CD8-positive, alpha-beta memory T cell (primary cell): ENCODE measurements at places on chromosomes 3 and 15. TPM values are rescaled to one million over a fixed set of nuclear protein-coding genes. Genes with fewer than 3 reads are reported as not detected.

GRCh38 chr3:151901644-151902285, 28.3 kb downstream of the SUCNR1 start:
- DNase-seq = no peak

- no peak for DNase-seq
These were observed 312.9 kb downstream of the PDCD6IP start for GRCh38 chr3:34111361-34111760.

- DNase-seq = no peak
These were observed 76.6 kb downstream of the WWTR1 start for GRCh38 chr3:149581248-149581647.

- no peak for DNase-seq
These were observed 2.0 kb downstream of the LYSMD2 start for GRCh38 chr15:51735228-51736010.

- DNase-seq = no peak
These were observed 26.4 kb upstream of the LAMP3 start for GRCh38 chr3:183188895-183189462.

GRCh38 chr15:85832394-85832793, 37.7 kb upstream of the KLHL25 start:
- DNase-seq = no peak

DNA sequence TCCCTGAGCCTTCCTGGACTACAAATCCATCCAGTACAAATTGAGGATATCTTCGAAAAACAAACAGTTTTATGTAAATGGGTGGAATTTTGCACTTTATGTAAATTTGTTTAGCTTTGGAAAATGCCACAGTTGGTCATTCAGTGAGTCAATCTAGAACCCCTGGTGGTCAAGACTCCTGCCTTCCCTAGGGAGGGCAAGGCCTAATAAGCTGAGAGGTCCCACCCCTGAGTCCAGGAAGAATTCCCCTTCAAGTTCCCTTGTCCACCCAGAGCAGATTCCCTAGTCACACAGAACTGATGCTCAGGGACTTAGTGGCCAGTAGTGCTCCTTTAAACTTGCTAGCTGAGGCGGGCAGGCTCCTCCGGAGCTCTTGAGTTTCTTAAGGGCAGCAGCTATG, 6.1 kb upstream of the RUBCN start:
- DNase-seq = no peak

DNA sequence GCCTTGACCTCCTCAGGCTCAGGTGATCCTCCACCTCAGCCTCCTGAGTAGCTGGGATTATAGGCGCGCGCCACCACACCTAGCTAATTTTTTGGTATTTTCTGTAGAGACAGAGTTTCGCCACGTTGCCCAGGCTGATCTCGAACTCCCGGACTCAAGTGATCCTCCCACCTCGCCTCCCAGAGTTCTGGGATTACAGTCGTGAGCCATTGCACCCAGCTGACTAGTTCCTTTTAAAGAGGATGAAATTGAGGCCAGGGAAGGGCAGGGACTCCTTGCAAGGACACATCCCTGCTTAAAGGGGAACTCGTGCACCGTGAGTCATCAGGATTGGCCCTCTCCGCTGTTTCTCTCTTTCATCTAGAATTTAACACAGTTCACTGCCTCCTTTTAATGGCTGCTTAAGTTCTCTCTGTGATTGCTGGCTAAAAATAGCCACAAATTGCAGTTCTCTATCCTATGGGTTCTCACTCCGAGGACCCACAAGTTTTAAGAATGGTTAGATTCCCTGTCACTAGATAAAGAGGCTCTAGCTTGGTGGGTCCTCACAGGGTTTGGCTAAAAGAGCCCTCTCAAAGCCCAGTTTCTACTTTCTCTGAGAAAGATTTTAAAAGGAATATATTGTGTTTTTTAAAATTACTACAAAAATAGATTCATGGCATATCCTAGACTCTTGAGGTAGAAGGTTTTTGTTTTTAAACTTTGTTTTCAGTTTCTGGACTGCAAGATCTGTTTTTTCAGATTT, 1.4 kb downstream of the CRTAP start:
- no peak for DNase-seq

GRCh38 chr3:116253511-116253910, 191.8 kb downstream of the LSAMP start:
- DNase-seq = no peak

DNA sequence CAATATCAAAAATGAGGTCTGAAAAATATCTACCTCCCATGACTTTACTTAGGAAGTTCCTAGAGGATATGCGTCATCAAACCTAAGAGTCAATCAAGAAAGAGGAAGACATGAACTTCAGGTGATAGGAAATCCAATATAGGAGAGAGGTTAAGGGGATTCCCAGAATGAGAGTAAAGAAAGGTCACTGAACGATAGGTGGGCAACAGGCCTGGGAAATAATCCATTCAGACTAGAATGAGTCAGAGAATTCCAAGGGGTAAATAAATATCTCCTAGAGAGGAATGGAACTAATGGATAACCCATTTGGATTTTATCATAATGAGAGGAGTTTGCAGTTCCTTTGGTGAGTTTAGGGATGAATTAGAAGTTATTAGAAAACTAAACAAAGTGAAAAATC, 131.1 kb upstream of the NUDT16 start:
- no peak for DNase-seq

- DNase-seq = no peak
These were observed 910.2 kb downstream of the ROBO1 start for GRCh38 chr3:78857494-78858111.

GRCh38 chr3:37126856-37127255, 47.5 kb downstream of the LRRFIP2 start:
- no peak for DNase-seq

GRCh38 chr15:43440721-43441281, 52.2 kb downstream of the TP53BP1 start:
- DNase-seq = no peak

GOLGA8R gene
- polyA plus RNA-seq = not detected

TMEM266 gene
- not detected for polyA plus RNA-seq

NTRK3 gene
- not detected for polyA plus RNA-seq

TERC gene
- polyA plus RNA-seq = 0.72 TPM

SLC2A2 gene
- not detected for polyA plus RNA-seq

FHIT gene
- polyA plus RNA-seq = 7.4 TPM
